ENCODE measurements at places on chromosomes 1 and 21. TPM values are rescaled to one million over a fixed set of nuclear protein-coding genes. Genes with fewer than 3 reads are reported as not detected.

- DNase-seq, result peak; percentile 10
Measured at GRCh38 chr1:10692401-10693021, 103.9 kb downstream of the CASZ1 start.

The CNR2 gene
- total RNA-seq, result not detected

The MATN1 gene
- not detected for total RNA-seq

GRCh38 chr1:10904396-10905358 lies 107.8 kb upstream of the TARDBP start:
- DNase-seq, result no peak

- DNase-seq, result no peak
Measured at GRCh38 chr1:63619558-63619957, 26.3 kb downstream of the PGM1 start.

DNA sequence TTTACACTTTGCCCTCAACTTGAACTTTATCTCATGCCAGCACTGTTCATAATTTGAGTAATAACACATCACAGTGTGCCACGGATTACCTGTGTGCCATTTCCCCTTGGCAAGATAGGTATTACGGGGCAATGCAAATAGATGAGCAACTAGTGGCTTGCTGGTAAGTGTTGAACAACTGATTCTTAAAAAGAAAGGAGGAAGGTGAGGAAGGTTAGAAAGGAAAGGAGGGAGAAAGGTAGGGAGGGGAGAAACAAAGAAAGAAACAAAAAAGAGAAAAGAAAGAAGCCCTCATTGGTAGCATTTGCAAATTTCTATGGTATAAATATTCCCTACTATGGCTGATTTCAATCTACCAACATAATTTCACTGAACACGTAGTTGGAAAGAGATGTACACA lies 118.2 kb upstream of the OLIG2 start:
- DNase-seq, result no peak

- DNase-seq, result peak; percentile 56
Measured at GRCh38 chr1:110554871-110555801, 36.2 kb upstream of the KCNA10 start.

DNA sequence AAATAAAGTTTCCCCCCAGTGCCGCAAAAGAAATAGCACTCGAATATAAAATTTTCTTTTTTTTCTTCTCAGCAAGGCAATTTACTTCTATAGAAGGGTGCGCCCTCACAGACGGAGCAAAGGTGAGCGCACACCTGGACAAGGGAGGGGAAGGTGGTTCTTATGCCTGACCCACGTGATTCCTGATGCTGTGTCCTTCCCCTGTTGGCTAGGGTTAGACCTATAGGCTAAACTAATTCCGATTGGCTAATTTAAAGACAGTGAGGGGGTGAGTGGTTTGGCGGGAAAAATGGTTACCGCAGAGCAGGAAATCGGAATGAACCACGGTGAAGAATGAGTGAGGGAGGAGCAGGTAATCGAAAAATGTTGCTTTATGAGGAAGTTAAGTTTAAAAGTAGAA lies 607 bp upstream of the FAAH start:
- DNase-seq, result no peak

The ASPM gene
- total RNA-seq, result 21.4 TPM

GRCh38 chr1:163361123-163361934 lies 39.6 kb downstream of the NUF2 start:
- peak; percentile 26 for DNase-seq

DNA sequence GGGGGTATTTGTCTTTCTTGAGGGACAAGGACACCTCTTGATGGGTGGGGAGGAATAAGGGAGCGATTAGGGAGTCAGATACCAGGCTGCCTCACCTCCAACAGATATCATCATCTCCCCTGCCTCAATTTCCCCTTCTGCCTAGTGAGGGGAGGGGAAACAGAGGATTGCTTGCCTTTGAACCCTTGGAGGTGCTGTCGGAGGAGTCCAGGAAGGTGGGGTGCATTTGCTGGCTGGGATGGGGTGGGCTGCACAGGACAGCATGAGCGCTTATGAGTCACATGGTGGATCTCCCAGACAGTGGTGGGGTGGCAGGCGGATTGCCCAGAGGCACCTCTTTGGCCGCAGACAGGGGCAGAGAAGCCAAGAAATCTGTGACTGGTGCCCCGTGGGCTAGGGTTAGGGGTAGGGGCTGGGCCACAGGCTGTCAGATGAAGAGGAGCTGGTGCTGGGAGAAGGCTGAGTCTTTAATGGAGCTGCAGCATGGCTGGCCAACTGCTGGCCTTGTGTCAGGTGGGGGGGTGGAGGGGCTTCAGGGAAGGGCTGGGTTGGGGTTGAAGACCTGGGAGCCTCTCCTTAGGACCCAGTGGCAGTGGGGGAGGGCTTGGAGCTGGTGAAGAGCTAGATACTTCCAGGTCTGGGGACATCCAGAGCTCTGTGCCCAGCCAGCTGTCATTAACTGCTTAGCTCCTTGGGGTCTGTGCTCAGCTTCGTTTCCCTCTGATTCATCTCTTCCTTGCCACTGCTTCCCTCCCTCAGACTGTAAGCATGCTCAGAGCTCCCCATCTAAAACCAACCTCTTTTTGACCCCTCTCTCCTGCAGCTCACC lies 7.0 kb upstream of the ADORA1 start:
- no peak for DNase-seq

DNA sequence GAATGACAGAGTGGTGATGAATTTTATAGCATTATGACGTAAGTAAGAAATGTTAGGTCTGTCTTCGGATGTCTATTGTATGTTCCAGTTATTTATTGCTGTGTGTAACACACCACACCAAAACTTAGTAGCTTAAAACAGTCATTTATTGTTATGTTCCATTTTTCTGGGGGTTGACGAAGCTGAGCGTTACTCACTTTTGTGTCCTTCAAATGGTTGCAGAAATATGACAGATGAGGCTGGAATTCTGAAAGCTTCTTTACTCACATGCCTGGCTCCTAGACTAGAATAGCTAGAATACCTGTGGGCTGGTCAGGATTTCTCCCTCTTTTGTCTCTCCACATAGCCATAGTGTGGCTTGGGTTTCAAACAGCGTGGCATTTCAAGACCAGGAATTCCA lies 62.1 kb upstream of the S1PR1 start:
- DNase-seq, result peak; percentile 93

DNA sequence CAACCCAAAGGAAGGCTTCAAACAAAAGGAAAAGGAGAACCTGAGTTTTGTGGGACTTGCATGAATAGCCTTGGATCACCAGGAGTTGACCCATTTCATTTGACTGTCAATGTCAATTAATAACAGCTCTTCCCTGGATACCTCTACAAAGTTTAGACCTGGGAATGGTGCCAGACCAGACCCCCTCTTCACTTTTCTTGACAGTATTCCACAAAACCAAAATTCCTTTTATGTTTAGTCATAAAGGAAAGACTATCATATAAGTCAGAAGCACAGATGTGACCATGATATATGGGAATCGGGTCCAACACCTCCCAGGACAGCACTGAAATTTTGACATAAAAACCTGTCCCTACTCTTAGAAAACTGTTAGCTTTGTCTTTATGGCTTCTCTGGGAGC lies 191.8 kb downstream of the LYPLAL1 start:
- DNase-seq, result no peak

The AGT gene
- total RNA-seq, result not detected

- DNase-seq, result no peak
Measured at GRCh38 chr21:42396799-42397745, 1.2 kb upstream of the TMPRSS3 start.

The TMIGD3 gene
- not detected for total RNA-seq

GRCh38 chr1:12764016-12764415 lies 9.5 kb upstream of the PRAMEF12 start:
- DNase-seq, result no peak

DNA sequence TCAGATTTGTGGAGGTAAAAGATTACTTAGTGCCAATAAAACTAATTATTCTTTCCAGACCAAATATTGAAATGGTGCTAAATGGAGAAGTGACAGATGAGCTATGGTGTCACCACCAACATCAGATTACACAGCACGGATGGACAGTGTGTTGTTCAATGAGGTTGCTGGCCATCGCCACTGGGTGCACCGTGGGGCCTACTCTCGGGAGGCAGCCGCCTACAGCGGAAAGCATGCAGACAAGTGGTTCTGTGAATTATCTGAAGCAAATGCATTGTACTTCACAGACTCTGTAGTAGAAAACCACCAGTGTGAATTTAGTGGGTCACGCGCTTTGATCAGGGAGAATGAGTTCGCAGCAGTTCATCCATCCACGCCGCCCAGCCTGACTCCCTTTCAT lies 42.3 kb downstream of the GNG4 start:
- DNase-seq, result no peak

GRCh38 chr1:18010408-18010807 lies 97.2 kb upstream of the IGSF21 start:
- no peak for DNase-seq

DNA sequence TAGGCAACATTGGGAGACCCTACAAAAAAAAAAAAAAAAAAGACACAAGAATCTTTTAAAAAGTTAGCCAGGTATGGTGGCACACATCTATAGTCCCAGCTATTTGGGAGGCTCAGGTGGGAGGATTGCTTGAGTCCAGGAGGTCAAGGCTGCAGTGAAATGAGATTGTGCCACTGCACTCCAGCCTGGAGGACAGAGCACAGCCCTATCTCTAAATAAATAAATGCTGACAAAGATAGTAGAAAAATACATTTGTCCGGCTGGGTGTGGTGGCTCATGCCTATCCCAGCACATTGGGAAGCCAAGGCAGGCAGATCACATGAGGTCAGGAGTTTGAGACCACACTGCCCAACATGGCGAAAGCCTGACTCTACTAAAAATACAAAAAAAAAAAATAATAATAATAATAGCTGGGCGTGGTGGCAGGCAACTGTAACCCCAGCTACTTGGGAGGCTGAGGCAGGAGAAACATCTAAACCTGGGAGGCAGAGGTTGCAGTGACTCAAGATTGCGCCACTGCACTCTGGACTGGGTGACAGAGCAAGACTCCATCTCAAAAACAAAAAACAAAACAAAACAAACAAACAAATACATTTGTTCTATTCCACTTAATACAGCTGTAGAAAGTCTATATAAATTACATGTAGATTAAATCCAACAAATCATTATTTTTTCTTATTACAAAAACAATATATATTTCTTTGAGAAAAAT lies 48.5 kb downstream of the PHACTR4 start:
- DNase-seq, result no peak

DNA sequence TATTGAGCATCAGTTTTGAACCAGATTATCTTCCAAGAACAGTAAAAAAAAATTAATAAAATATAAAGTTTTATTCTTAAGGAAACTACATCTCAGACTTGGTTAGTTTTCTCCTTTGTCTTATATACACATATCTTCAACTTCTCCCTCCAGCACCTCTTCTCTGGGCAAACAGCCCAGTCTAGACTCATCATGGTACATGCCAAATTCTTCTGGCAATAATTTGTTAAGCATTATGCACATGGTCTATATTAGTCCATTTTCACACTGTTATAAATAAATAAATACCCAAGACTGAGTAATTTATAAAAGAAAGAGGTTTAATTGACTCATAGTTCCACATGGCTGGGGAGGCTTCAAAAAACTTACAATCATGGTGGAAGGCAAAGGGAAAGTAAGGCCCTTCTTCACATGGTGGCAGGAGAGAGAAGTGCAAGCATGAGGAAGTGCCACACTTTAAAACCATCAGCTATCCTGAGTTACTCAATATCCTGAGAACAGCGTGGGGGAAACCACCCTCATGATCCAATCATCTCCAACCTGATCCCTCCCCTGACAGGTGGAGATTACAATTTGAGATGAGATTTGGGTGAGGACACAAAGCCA lies 108.7 kb upstream of the RNPC3 start:
- DNase-seq, result peak; percentile 30

DNA sequence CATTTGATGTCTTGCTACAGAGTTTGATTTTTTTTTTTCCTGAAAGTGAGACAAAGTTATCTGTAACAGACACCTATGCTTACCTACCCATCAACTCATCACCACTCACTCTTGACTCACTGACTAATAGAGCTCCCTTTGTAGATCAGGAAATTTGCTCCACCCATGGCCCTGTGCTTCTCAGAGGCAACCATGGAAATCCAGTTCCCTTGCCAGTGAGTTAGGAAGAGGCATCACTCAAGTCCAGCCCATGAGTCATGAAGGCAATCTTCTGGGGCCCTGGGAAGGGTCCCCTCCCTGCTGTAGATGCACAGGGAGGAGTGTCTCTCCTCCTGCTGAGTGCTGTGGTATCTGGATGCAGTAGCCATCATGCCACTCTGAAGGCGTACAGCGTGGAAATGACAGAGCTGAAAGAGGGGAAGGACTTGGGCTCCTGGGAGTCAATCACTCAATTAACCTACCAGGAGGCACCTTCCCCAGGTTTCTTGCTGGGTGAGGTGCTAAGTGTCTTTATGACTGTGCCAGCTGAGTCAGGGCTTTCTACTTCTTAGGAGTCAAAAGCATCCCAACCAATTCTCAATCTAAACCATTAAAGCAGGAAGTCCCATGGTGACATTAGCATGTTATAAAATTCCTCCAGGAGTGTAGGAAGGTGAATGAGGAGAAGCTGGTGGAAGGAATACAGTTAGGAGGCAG lies 56.1 kb downstream of the DNTTIP2 start:
- DNase-seq, result peak; percentile 48

The NBL1 gene
- total RNA-seq, result 201 TPM

The ELAPOR1 gene
- 0.51 TPM for total RNA-seq

GRCh38 chr1:246390855-246391254 lies 116.2 kb downstream of the SMYD3 start:
- DNase-seq, result no peak

DNA sequence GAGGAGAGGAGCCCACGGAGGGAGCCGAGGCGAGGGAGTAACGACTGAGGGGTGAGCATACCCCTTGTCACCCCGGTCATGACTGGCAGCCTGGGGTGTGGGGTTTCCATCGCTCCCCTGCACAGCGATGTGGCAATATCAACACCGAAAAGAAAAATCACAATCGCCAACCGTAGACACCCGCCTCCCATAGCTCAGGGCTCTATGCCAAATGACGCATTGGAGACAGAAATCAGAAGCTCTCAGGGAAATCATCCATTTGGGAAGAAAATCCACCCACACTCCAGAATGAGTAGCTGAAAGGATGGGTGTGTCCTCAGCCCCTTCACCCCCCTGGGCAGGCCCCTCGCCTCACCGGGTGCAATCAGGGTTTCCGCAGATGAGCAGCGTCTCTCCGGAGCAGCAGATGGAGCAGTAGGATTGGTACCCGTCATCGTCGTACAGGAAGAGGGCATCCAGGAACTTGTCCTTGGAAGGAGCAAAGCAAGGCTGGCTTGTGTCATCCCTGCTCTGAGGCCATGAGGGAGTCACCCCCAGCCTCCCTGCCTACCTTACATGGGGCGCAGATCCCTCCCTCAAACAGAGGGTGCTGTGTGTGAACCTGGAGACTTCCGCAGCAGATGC lies 2.5 kb downstream of the DNMT3L start:
- DNase-seq, result no peak

The SLC44A3 gene
- 1.6 TPM for total RNA-seq

The SPRR2G gene
- total RNA-seq, result not detected

The PLEKHN1 gene
- total RNA-seq, result 1.4 TPM

DNA sequence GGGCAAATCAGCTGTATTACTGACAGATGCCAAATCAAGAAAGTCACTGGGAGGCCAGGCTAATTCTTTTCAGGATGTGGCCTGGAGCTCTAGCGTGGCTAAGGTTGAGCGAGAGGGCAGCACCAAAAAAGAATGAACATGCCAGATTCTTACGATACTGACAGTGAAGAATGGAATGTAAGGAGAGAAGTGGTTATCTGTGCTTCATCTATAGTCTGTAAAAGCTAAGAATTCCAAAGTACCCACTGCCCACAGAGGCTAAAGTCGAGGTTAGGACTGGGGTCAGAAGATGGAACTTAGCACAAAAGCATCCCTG lies 32.7 kb downstream of the TFAP2E start:
- peak; percentile 36 for DNase-seq

GRCh38 chr1:62439652-62440371 lies 3.0 kb downstream of the USP1 start:
- no peak for DNase-seq

All from GM23248 (cell line).